ENCODE measurements at places on chromosomes 7 and 10.

DNA sequence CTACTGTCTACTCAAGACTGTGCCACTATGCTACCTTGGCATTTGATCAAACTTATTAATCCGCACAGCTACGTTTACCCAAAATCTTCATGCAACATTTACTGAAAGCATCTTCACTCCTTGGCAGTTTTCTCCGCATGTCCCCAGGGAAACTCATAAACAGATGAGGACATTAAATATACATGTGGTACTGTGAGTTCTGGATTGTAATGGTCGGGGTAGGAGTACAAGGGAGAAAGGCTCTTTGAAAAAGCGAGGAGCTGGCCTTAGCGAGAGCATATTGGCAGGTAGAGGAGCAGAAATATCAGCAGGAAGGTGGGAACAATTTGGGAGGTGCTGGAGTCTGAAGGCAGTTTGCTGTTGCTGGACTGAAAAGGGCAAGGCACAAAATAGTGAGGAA is 107.1 kb upstream of the NOBOX start:
- DNase-seq, result no peak

- DNase-seq, result no peak
Measured at GRCh38 chr7:45087301-45088145, 1.2 kb downstream of the NACAD start.

GRCh38 chr7:7554021-7554432 is 12.7 kb upstream of the MIOS start:
- DNase-seq, result no peak

DNA sequence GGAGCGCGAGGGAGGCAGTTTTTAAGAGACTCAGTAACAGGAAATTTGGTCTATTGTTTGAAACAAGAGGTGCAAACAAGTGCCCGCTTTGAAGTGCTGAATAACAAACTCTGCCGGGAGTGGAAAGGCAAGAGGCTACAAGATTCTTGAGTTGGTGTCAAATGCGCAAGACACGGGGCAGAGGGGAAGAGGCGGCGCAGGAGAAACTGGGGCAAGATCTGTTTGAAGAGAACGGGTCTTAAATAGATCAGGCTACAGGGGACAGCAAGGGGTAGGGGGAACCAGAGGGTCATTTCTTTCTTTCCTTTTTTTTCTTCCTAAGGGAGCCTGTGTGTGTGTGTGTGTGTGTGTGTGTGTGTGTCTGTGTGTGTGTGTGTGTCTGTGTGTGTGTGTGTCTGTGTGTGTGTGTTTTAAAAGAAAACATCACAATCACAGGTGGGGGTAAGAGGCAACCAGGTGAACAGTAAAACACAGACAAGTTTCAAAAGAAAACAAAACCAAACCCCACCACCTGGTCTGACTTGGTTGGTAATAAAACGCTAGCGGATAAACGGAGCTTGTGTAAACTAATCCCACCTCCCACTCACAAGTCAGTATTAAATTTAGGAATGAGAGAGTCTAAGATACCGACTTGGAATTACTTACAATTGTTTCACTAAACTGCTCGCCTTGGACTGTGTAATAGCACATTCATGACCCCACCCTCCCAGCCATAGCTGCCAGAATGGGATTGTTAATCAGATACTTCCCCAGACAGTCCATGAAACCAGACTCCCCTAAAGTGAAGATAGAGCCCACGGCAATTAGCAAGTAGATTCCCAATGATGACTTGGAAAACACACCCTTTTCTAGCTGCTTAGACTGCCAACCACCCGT is 13.1 kb upstream of the CUX1 start:
- DNase-seq, result peak; percentile 5

DNA sequence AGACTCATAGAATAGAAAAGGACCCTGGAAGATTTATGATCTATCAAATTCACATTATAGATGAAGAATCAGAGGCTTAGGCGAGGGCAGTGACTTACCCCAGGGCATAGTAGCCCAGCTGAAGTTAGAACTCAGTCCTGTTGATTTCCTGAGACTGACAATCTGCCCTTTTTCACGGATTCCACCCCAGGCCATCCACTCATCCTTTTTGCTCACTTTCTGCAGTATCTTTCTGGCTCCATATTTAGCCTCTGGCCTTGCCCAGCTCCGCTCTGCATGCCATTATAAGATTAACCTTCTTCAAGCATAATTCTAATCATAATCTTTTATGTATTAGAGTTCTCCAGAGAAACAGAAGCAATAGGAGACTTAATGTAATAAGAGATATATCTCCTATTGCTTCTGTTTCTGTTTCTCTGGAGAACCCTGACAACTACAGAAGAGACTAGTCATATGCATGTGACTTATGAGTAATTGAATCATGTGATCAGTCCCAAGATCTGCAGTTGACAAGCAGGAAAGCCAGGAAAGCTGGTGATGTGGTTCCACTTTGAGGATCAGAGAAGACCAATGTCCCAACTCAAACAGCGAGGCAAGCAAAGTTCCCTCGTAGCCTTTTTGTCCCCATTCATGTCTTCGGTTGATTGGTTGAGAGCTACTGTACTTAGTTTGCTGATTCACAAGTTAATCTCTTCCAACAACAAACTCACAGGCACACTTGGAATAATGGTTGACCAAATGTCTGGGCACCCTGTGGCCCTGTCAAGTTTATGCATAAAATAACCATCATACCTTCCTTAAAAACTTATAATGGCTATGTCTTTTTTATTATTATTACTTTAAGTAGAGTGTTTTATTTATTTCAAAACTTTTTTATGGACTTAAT is 412.1 kb downstream of the SUGCT start:
- DNase-seq, result no peak

All from activated CD4-positive, alpha-beta T cell treated with anti-CD3 and anti-CD28 coated beads, Interleukin-2, amount 50 U/mL, for 4 hours (primary cell).